ENCODE measurements at places on chromosomes 7 and 10. TPM values are rescaled to one million over a fixed set of nuclear protein-coding genes. Genes with fewer than 3 reads are reported as not detected.

- DNase-seq: no peak
Observed at GRCh38 chr10:76411729-76412435, 980.5 kb downstream of the LRMDA start.

DNA sequence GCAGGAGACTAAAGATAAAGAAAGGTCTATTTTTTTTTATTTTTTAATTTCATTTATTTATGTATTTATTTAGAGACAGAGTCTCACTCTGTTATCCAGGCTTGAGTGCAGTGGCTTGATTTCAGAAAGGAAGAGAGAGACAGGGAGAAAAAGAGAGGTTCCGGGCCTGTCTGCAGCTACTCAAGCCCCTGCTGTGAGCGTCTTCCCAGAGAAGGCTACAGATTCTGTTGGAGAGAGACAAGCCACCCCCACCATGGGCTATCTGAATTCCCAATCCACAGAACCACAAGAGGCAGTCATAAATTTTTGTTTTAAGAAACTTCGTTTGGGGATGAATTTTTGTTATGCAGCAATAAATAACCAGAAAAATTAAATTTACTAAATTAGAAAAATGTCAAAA lies 68.1 kb downstream of the CALN1 start:
- no peak for DNase-seq

DNA sequence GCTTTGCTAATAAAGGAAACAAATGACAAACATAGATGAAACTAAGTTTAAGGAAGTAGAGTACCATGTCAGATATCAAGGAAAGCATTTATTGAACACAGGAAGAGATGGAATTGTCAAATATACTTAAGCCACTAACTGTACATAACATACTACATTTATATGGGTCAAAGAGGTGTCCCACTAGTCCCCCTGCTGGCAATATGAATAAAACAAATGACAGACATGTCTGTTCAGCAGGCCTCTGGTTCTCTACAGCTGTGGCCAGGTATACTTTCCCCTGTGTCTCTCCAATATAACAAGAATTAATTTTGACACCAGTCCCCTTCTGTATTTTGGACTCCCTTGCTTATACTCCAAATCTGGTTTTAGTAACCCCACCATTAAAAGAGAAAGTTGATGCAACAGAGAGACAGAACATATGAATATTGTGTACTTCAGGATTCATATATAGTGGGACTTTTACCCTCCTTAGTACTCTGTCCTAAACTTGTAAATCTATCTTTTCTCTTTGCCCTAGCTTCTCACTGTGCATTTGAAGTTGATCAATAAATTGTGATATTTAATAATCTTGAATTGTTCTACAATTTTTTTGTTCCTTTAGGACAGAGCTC lies 42.9 kb downstream of the CD36 start:
- no peak for DNase-seq

- no peak for DNase-seq
Observed at GRCh38 chr7:32415519-32415918, 74.7 kb downstream of the LSM5 start.

- DNase-seq: no peak
Observed at GRCh38 chr7:17986851-17987250, 40.8 kb downstream of the PRPS1L1 start.

The LBX1 gene
- total RNA-seq: not detected

Measured in naive thymus-derived CD8-positive, alpha-beta T cell (primary cell).